Activated naive CD4-positive, alpha-beta T cell treated with anti-CD3 and anti-CD28 coated beads for 36 hours (primary cell): ENCODE measurements at places on chromosomes 7 and 10. TPM values are rescaled to one million over a fixed set of nuclear protein-coding genes. Genes with fewer than 3 reads are reported as not detected.

BMPER gene
- total RNA-seq, result not detected

FGFBP3 gene
- total RNA-seq, result 1.2 TPM

OR6V1 gene
- total RNA-seq, result not detected

CUZD1 gene
- total RNA-seq, result 0.54 TPM

WDFY4 gene
- total RNA-seq, result 0.29 TPM

- no peak overlapping the region for H3K27ac ChIP-seq
- no peak overlapping the region for H3K4me3 ChIP-seq
- no peaks in the 10 kb centered on the region for H3K27me3 ChIP-seq
- no peak for DNase-seq
Observed at GRCh38 chr7:103093429-103093828, 18.5 kb downstream of the ARMC10 start.

DNA sequence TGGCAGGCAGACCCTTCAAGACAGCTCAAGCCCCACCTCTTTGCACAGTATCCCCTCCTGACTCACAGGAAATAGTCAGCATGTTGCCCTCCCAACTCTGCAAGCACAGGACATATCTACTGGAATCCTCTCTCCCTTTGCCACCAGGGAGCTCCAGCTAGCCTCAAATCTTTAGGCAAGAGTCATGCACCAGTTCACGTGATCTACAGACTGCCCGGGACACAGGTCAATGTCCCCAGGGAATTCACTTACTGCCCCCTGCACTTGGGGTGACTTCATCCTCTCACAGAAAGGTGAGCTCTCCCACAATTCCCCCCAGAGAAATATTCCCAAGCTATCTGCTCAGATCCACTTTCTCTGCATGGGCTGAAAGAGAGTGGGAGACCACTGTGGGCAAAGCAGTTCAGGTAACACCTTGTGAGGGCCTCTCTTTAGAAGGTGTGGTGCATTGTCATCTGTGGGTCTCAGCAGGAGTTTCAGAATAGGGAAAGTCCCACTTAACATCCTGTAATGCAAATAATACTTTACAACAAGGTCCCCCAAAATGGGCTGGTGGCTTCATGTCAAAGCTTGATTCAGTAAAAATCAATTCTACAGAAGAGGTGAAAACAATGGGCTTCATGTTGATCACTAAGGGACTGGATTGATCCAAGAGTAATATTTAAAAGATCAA, 129.9 kb downstream of the NOC3L start:
- peaks cover 15% of the 10 kb centered on the region for H3K27me3 ChIP-seq
- H3K4me3 ChIP-seq, result no peak overlapping the region
- no peak for DNase-seq
- H3K27ac ChIP-seq, result no peak overlapping the region

- no peak overlapping the region for H3K4me3 ChIP-seq
- H3K4me1 ChIP-seq, result no peaks in the 10 kb centered on the region
- no peaks in the 10 kb centered on the region for H3K36me3 ChIP-seq
- no peak for DNase-seq
Observed at GRCh38 chr7:139947021-139947420, 115.7 kb downstream of the PARP12 start.

DNA sequence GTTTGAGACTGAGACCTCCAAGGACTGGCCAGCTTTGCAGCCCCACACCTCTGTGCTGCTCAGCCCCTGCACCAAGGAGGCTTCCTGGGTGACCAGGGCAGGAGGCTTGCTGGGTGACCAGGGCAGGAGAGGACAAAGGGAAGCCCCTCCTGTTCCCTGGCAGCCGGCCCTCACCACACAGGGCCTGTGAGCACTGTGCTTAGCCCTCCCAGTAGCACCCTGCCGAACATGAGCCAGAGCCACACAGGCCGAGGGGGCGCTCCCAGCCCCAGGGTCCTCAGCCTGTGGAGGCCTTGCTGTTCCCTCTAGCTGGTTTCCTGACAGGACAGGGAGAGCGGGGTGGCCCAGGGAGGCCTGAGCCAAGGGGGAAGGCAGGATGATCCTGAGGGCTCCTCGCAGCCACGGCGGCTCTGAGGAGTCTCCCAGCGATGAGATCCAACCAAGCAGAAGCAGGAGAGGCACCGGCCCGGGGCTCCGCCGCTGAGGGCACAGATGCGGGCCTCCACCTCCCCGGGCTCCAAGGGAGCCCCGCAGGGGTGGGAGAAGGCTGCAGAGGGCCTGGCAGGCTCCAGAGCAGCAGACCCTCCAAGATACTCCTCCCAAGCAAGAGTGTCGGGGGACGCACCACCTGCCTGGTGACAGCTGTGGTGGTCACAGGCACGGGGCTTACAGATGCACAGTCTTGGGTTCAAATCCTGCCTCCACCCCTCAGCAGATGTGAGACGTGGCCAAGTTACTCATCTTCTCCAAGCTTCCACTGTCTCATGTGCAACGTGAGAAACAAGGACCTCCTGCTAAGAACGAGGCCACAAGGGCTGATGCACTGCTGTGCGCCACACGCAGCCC, 22.5 kb downstream of the WDR86 start:
- H3K27ac ChIP-seq, result no peak overlapping the region
- H3K4me1 ChIP-seq, result peaks cover 2% of the 10 kb centered on the region
- H3K36me3 ChIP-seq, result no peaks in the 10 kb centered on the region
- H3K27me3 ChIP-seq, result peaks cover 8% of the 10 kb centered on the region
- no peak for DNase-seq

DNA sequence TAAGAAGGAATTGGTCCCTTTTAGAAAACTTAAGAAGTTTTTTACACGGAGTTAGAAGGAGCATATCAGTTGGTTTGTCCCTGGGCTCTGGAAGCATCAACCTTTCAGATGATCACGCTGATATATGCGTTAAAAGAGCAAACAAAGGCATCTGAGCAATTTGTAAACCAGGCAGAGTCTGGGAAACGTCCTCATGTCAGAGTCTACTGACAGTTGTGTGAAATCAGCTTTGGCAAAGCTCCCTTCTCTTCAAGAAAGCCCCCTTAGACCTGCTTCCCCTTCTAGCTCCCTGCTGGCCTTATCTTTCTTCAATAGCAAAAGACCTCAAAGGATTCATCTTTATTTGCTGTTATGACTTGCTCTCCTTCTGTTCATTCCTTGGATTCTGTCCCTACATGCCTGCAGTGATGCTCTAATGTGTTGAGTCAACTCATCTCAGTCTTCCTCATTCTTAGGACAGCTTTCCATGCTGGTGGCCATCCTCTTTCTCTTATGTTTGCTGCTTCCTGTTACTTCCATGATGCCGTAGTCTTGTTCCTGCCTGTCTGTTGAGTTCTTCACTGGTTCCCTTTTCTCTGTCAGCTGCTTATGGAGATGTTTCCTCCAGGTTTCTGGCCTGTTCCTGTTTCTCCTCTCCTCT, 106.5 kb upstream of the BMPER start:
- no peak for DNase-seq
- no peaks in the 10 kb centered on the region for H3K4me1 ChIP-seq
- H3K36me3 ChIP-seq, result no peaks in the 10 kb centered on the region
- H3K27me3 ChIP-seq, result no peaks in the 10 kb centered on the region
- no peak overlapping the region for H3K27ac ChIP-seq

- no peaks in the 10 kb centered on the region for H3K36me3 ChIP-seq
- H3K27ac ChIP-seq, result no peak overlapping the region
- H3K4me3 ChIP-seq, result no peak overlapping the region
- H3K27me3 ChIP-seq, result peaks cover 6% of the 10 kb centered on the region
- no peaks in the 10 kb centered on the region for H3K4me1 ChIP-seq
Observed at GRCh38 chr10:90598513-90598912, 259.3 kb downstream of the HTR7 start.

DNA sequence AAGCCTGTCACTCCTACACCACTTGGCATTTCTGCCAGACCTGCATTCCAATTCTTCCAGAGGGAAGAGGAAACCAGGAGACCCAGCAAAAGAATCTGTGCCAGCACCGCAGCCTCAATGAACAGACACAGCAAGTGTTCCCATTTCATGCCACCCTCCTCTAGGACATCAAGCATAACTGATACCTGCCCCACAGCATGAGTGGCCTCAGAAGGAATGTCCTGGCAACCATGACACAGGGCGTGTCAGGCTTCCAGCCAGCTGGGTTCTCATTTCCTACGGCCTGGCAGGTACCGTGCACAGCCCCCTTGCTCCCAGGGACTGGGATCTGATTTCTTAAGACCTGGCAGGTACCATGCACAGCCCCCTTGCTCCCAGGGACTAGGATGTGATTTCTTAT, 7.8 kb downstream of the MAD1L1 start:
- H3K4me1 ChIP-seq, result peaks cover 5% of the 10 kb centered on the region
- H3K36me3 ChIP-seq, result peaks cover 10% of the 10 kb centered on the region
- no peak for DNase-seq
- no peak overlapping the region for H3K27ac ChIP-seq
- H3K27me3 ChIP-seq, result no peaks in the 10 kb centered on the region

GRCh38 chr7:519484-520390, at the start of gene PDGFA:
Gene PDGFA, minus strand, starts transcription at chr7:519846. Its CDS starts 845 bp downstream, at chr7:519001.
- peaks cover 31% of the 10 kb centered on the region for H3K27me3 ChIP-seq
- DNase-seq, result no peak
- H3K27ac ChIP-seq, result no peak within 1 kb of the TSS
- peak within 1 kb of the TSS; percentile 81 for H3K4me3 ChIP-seq
- no peaks in the 10 kb centered on the region for H3K36me3 ChIP-seq

DNA sequence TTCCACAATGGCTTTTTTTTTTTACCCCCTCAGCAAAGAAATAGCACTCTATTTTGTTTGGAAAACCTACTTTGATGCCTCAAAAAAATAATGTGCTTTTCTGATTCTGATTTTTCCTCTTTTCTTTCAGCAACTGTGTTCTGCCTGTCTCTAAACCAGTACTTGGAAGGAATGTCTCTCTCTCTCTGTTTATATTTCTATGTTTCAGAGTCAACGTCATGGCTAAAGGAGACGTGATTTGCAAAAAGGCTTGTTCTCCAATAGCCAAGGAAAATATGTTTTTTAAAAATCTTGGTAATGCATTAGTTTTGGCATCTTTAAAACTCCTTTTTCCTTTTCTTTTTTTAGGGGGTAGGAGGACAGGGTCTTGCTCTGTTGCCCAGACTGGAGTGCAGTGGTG, 56.0 kb upstream of the SDK1 start:
- no peaks in the 10 kb centered on the region for H3K4me1 ChIP-seq
- no peaks in the 10 kb centered on the region for H3K27me3 ChIP-seq
- no peak overlapping the region for H3K27ac ChIP-seq
- no peaks in the 10 kb centered on the region for H3K36me3 ChIP-seq
- H3K4me3 ChIP-seq, result no peak overlapping the region
- DNase-seq, result no peak

GRCh38 chr10:4250587-4250887, 465.5 kb upstream of the KLF6 start:
- H3K27me3 ChIP-seq, result peaks cover 2% of the 10 kb centered on the region
- H3K36me3 ChIP-seq, result no peaks in the 10 kb centered on the region
- no peak overlapping the region for H3K4me3 ChIP-seq
- no peak for DNase-seq
- H3K4me1 ChIP-seq, result peaks cover 14% of the 10 kb centered on the region

GRCh38 chr7:113209449-113210203, 91.3 kb upstream of the SMIM30 start:
- no peak overlapping the region for H3K4me3 ChIP-seq
- DNase-seq, result no peak
- H3K27me3 ChIP-seq, result peaks cover 4% of the 10 kb centered on the region
- H3K4me1 ChIP-seq, result no peaks in the 10 kb centered on the region

GRCh38 chr7:139232904-139233303, 1.9 kb downstream of the UBN2 start:
- no peak for DNase-seq
- H3K27ac ChIP-seq, result peak overlapping the region; percentile 52
- peaks cover 6% of the 10 kb centered on the region for H3K36me3 ChIP-seq
- H3K27me3 ChIP-seq, result no peaks in the 10 kb centered on the region
- peak overlapping the region; percentile 90 for H3K4me3 ChIP-seq

- no peaks in the 10 kb centered on the region for H3K36me3 ChIP-seq
- H3K27me3 ChIP-seq, result no peaks in the 10 kb centered on the region
- H3K4me3 ChIP-seq, result peak overlapping the region; percentile 60
- H3K4me1 ChIP-seq, result peaks cover 48% of the 10 kb centered on the region
Observed at GRCh38 chr7:132655131-132655727, 79.0 kb upstream of the PLXNA4 start.

GRCh38 chr7:100620804-100621203, 8.5 kb downstream of the MOSPD3 start:
- no peaks in the 10 kb centered on the region for H3K36me3 ChIP-seq
- no peak overlapping the region for H3K27ac ChIP-seq
- DNase-seq, result no peak
- peaks cover 2% of the 10 kb centered on the region for H3K4me1 ChIP-seq
- no peak overlapping the region for H3K4me3 ChIP-seq

- H3K36me3 ChIP-seq, result peaks cover 3% of the 10 kb centered on the region
- no peak overlapping the region for H3K27ac ChIP-seq
- H3K4me3 ChIP-seq, result no peak overlapping the region
Observed at GRCh38 chr10:25390733-25391132, 215.9 kb downstream of the GPR158 start.

DNA sequence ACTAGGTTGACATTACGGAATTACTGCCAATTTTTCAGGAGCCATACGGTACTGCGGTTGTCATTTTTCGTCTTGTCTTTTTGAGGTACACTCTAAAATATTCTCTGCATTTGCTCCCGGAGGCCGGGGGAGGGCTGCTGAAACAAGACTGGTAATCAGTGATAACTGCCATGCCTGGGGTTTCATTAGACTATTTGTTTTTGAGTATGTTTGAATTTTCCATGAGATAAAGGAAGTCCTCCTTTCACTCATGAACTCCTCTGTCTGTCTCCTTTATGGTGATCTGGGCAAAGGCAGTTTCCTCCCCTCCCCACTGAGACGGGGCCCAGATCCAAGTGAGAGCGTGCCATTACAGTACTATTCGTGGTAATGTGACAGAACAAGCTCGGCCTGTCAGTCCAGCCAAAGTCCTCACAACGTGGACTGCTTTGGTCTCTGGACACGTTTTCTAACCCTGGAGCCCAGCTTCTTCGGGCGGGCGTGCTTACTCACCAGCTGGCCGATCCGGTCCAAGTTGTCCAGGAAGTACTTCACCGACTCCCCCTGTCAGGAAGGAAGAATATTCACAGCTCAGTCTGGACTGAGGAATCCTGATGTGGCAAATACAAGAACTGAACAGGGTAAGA, 45.1 kb downstream of the AMZ1 start:
- no peak overlapping the region for H3K4me3 ChIP-seq
- H3K4me1 ChIP-seq, result peaks cover 24% of the 10 kb centered on the region
- no peak overlapping the region for H3K27ac ChIP-seq
- H3K36me3 ChIP-seq, result peaks cover 3% of the 10 kb centered on the region
- H3K27me3 ChIP-seq, result no peaks in the 10 kb centered on the region

GRCh38 chr7:2165239-2165609, 67.5 kb downstream of the MAD1L1 start:
- H3K4me3 ChIP-seq, result no peak overlapping the region
- DNase-seq, result no peak
- peaks cover 6% of the 10 kb centered on the region for H3K36me3 ChIP-seq
- H3K4me1 ChIP-seq, result peaks cover 5% of the 10 kb centered on the region
- no peak overlapping the region for H3K27ac ChIP-seq
- no peaks in the 10 kb centered on the region for H3K27me3 ChIP-seq

DNA sequence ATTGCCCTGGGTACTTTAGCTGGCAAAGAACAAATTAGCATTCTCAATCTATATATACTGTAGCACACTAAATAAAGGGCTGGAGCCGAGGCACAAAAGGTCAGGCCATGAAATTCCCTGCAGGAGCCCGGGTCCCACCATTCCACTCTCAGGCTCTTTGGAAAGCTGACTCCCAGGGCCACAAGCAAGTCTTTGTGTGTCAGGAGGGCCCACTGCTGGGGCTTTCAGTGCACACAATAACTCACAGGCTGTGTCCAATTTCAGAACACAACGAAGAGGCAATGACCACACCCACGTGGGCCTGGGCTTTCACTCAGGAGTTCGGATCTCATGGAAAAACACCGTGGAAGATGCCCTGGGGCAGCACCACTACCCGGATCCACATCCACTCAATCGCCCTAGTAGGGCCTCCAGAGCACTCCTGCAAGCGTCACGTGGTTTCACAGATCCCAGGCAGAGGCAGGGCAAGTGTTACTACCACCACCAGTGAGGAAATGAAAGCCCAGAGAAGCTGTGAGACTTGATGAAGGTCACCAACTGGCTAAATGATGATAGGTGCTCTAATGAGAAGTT, 60.3 kb downstream of the COBL start:
- H3K27me3 ChIP-seq, result peaks cover 4% of the 10 kb centered on the region
- no peaks in the 10 kb centered on the region for H3K4me1 ChIP-seq
- no peak for DNase-seq
- no peak overlapping the region for H3K27ac ChIP-seq
